ENCODE measurements at places on chromosomes 6 and 20.

GRCh38 chr20:57530327-57530981 lies 5.5 kb upstream of the CTCFL start:
- no peak for DNase-seq

DNA sequence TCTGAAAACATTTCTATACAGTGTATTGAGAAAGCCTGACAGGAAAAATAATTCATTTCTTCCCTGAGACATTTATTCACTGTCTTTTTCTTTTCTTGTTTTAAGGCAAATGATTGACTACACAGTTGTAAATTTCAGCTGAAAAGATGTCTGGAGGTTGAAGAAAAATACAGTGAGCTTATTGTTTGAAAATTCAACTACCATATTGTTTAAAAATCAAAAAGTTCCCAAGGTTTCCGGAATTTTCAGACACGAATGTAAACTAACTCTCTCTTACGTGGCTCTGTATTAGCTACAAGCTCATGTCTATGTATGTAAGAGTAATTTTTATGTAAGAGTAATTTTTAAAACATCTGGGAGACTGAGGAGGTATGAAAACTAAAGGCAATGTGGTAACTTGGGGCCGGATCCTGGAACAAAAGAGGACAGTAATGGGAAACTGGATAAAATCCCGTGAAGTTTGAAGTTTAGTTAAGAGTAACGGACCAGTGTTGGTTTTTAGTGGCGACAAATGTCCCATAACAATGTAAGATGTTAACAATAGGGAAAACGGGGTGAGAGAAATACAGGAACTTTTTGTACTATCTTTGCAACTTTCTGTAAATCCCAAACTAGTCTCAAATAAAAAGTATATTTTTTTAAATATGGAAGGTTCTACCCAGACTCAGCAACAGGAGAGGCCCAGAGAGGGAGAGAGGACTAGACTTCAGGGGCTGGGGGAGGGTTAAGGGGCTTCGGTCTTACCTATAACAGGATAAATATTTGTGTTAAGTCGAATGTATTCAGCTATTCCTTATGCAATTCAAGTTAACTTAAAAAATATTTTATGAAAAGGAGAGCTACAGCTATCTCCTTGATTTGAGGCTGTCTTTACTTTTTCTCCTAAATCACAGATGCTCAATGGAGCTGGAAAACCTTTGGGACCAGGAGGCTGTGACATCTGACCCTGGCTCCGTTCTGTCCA lies 1.3 kb downstream of the PTGIS start:
- DNase-seq, result no peak

DNA sequence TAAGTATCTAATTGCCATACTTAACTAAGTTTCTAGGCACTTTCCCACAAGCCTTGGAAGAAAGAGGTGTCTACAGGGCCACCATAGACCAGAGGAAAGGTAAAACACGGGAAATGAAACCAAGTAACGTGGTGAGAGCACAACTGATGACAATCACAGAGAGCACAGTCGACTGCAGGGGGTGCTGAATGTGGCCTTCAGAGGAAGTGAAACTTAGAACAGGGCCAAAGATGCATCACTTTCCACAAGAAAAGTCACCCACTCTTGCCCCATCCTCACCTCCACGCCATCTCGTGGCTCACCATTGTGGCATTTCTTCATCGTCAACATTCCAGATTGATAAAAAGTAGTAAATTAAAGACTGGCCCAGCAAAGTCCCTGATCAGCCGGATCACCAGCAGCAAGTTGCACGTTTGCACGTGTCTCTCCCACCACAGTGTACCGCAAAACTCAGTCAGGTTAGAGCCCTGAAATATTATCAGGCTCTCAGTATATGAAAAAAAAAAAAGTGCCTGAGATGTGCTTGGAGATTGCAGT lies 31.4 kb downstream of the HIVEP2 start:
- no peak for DNase-seq

DNA sequence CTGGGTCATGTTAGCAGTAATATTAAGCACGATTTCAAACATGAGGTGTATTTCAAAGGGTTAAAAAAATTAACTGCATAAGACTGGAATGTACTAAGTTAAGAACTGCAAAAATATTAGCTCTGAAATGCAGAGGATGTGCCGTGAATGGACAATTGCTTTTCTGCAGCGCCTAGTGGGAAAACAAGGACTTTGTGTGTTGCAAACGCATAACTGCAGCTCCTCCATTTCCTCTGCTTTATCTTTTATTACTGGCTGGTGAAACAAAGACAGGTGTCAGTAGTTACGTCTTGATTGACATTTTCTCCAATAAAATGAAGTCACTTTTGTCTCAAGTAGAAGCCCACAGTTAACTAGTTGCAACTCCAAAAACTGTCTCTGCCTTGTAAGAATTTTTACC lies 1.7 kb downstream of the PDE7B start:
- DNase-seq, result no peak

DNA sequence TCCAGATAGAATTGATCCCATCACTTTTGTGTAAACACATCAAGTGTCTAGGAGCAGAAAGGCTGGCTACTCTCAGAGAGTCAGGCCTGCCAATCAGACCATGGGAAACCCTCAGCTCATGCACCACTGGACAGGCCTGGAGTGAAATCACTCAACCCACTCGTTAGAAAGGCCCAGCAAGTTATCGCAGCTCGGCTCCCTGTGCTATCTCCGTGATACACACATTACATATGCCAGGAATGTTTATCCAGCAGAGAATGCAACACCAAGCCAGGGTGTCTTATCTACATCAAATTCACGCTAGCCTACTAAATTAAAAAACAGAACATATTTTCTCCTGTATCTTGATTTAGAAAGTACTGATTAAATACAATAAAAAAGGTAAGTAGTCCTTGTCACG lies 232.4 kb upstream of the FOXQ1 start:
- no peak for DNase-seq

DNA sequence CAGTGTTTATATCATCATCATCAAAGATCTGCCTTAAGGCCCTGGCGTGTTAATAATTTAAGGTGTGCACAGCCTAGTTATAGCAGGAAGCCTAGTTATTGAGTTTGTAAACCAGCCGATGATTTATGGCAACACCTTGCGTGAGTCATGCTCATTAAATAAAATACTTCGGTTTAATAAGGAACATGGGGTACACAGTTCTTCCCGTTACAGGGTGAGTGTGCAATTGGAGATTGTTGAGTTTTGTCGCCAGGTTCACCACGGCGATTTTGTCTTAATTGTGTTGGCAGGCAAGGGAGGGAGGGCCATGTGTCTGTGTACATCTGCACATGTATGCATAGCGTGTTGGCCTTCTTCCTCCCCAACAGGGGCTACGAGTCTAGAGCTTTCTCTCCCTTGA lies 104.0 kb downstream of the TFAP2A start:
- no peak for DNase-seq

DNA sequence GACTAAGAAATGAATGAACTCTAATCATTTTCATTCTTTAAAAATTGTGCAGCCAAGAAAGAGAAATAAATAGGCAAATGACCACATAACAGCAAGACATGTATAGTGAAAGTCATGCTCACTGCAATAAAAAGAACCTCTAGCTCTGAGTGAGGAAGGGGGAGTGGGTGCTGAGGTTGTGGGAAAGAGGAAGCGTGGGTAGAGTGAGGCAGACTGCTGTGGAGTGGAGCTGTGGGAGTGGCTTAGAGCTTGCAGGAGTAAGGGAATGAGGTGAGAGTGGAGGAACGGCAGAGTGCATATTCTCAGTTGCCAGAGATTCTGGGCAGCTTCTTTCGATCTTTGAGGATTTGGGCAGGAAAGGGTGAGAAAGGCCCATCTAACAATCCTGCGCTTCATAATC lies 10.4 kb downstream of the DEFB129 start:
- DNase-seq, result no peak

Data from nephron progenitor cell (in vitro differentiated cells).